ENCODE measurements at places on chromosomes 5 and 9. TPM values are rescaled to one million over a fixed set of nuclear protein-coding genes. Genes with fewer than 3 reads are reported as not detected.
A peak's percentile ranks its signal among the peaks of the same experiment; 100 is the strongest.

ZNF462 gene
- total RNA-seq: 0.16 TPM

GRCh38 chr5:140556438-140556837 lies 835 bp downstream of the SRA1 start:
- DNase-seq: no peak

DNA sequence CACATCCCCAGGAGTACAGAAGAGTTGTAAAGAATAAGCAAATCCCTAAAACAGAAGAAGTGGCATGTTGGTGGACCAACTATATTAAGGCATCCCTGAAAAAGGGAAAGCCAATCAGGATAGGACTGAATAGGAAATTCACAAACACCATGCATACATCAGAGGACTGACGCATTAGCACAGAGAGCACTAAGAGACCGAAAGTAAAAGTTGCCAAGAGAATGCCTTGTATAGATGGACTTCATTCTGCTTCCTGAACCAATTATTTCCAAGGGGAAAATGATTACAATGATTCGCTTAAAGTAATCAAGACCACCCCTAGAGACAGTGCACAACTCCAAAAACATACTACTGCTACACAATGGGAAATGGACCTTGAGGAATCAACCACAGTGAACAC lies 33.5 kb downstream of the SHC3 start:
- DNase-seq: no peak

GRCh38 chr5:1641560-1642166 lies 117.9 kb upstream of the LPCAT1 start:
- peak; percentile 71 for DNase-seq

CDH9 gene
- total RNA-seq: not detected

DNA sequence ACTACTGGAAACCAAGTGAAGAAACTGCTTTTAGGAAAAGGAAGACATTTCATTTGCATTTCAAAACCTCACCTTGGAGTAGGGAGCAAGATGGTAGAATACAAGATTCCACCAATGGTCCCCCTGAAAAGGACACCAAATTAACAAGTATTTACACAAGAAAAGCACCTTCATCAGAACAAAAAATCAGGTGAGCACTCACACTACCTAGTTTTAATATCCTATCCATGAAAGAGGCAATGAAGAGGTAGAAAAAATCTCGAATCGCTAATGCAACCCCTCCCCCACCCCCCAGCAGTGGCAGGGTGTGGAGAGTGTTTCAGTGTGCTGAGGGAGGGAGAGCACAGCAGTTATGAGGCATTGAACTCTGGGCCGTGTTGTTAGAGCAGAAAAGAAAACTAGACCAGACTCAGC lies 1397.0 kb upstream of the C9orf72 start:
- DNase-seq: no peak

GRCh38 chr5:428219-428618 lies 14.8 kb upstream of the EXOC3 start:
- DNase-seq: no peak

MRPL50 gene
- 16.3 TPM for total RNA-seq

- no peak for DNase-seq
Observed at GRCh38 chr5:135237748-135238103, 161.3 kb downstream of the MACROH2A1 start.

PCDHB3 gene
- not detected for total RNA-seq

DNA sequence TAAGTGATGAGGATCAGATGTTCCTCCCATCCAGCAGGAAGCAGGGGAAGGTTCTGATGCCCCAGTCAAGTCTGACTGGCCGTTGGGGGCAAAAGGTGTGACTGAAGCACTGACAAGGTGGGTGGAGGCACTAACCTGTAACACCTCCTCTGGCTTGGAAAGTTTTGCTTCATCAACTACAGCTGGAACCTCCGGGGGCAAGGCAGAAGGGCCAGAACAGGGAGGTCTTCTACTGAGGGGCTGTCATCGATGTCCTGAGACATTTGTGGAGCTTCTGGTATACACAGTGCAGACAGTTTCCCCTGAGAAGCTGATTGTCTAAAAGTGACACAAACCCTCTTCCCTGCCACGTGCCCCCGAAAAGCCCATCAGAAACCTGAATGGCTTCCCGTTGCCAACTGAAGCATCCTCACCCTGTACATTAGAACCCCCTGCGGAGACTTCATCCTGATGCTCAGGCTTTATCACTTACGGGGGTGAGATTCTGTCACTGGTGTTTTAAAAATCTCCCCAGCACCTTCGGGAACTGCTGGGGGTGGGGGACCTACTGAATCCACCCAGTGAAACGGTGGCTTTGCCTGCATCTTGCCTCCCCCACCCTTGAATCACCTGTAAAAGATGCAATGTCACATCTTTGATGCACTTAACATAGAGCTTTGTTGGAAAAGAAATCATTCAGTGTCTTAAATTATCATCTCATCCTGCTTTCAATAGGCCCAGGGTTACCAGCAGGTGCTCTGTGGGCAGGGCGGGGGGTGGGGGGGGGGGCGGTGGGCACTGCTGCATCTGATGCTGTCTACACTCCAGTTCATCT lies 24.6 kb downstream of the TRAF1 start:
- DNase-seq: no peak
